ENCODE measurements at places on chromosomes 2 and 18.

DNA sequence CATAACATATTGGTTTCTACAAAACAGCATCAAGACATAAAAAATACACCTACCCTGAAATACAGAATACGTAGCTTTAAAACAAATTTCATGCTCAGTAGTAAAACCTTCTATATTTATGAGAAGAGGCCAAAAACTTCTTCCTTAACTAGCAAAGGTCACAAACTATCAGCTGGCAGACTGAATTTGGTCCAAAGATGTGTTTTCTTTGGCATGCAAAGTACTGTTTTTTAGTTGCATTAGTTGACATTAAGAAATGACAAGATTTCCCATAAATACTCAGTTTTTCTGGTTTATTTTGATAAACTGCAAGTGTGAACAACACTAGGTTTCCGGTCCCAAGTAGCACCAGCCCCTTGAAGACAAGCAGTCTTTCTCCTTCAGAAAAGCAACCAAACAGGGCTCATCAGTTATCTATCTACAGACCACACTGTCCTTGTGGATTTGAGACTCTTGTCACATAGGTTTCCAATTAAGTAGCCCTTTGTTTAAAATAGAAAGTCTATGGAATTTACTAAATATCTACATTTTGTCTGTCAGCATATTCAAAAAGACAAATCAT lies 35.6 kb downstream of the SLC25A12 start:
- H3K27me3 ChIP-seq, result no peaks in the 10 kb centered on the region
- H3K27ac ChIP-seq, result no peak overlapping the region
- H3K4me1 ChIP-seq, result no peaks in the 10 kb centered on the region
- no peak overlapping the region for H3K4me3 ChIP-seq

- H3K27me3 ChIP-seq, result no peaks in the 10 kb centered on the region
- peaks cover 46% of the 10 kb centered on the region for H3K4me1 ChIP-seq
- H3K4me3 ChIP-seq, result no peak overlapping the region
- peaks cover 33% of the 10 kb centered on the region for H3K36me3 ChIP-seq
- no peak for DNase-seq
Measured at GRCh38 chr18:10530852-10531251, 5.0 kb downstream of the NAPG start.

DNA sequence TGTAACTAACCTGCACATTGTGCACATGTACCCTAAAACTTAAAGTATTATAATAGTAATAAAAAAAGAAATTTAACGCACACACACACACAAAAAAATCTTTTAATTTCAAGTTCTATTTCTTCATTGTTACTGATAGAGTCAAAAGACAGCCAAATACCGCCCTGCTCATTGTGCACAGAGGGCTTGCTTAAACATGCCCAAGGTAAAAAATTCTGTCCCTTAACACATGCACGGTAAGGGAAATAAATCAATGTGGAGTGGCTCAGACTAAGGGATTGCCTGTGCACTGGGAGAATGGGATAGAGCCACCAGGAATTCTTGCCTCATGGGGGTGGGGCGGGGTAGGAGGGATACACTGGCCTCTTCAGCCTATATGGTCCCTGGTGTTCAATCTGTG lies 468.0 kb downstream of the NUP35 start:
- no peak for DNase-seq
- H3K4me3 ChIP-seq, result no peak overlapping the region
- no peaks in the 10 kb centered on the region for H3K4me1 ChIP-seq
- no peaks in the 10 kb centered on the region for H3K36me3 ChIP-seq
- no peak overlapping the region for H3K27ac ChIP-seq

- no peak overlapping the region for H3K4me3 ChIP-seq
- DNase-seq, result no peak
- no peaks in the 10 kb centered on the region for H3K4me1 ChIP-seq
- no peaks in the 10 kb centered on the region for H3K36me3 ChIP-seq
Measured at GRCh38 chr2:18991177-18992168, 366.9 kb downstream of the OSR1 start.

GRCh38 chr2:198913394-198914152 lies 544.2 kb downstream of the SATB2 start:
- H3K27me3 ChIP-seq, result no peaks in the 10 kb centered on the region
- no peaks in the 10 kb centered on the region for H3K4me1 ChIP-seq
- no peak overlapping the region for H3K4me3 ChIP-seq

GRCh38 chr18:67260841-67261240 lies 255.7 kb downstream of the DSEL start:
- H3K27me3 ChIP-seq, result no peaks in the 10 kb centered on the region
- peaks cover 19% of the 10 kb centered on the region for H3K4me1 ChIP-seq
- H3K4me3 ChIP-seq, result no peak overlapping the region
- DNase-seq, result no peak
- no peak overlapping the region for H3K27ac ChIP-seq

DNA sequence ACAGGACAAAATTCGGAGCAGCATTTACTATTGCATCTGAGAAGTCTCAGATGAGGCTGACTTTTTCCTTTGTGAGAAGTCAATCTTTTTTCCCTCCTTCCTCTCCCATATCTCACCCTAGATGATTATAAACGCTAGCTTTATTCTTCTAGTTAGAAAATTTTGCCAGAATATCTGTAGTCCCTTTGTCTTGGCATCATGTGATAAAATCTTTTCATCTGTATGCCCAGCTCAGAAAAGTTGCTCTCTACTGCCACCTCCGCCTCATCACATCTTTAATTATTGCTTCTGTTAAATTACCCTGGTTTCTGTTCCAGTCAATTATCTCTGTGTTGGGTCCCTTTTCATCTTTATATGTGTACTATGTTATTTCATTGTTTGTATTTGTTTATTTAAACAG lies 210.8 kb upstream of the SLC35G4 start:
- no peaks in the 10 kb centered on the region for H3K36me3 ChIP-seq
- DNase-seq, result no peak
- no peak overlapping the region for H3K4me3 ChIP-seq
- peaks cover under 1% of the 10 kb centered on the region for H3K4me1 ChIP-seq

GRCh38 chr2:48886919-48887318 lies 131.4 kb upstream of the LHCGR start:
- no peak overlapping the region for H3K4me3 ChIP-seq
- H3K4me1 ChIP-seq, result no peaks in the 10 kb centered on the region
- no peaks in the 10 kb centered on the region for H3K27me3 ChIP-seq
- H3K36me3 ChIP-seq, result no peaks in the 10 kb centered on the region
- no peak overlapping the region for H3K27ac ChIP-seq

- no peaks in the 10 kb centered on the region for H3K27me3 ChIP-seq
- peaks cover 26% of the 10 kb centered on the region for H3K4me1 ChIP-seq
- no peaks in the 10 kb centered on the region for H3K36me3 ChIP-seq
- H3K27ac ChIP-seq, result peak overlapping the region; percentile 56
- DNase-seq, result no peak
- H3K4me3 ChIP-seq, result no peak overlapping the region
Measured at GRCh38 chr2:113283704-113284284, 5.1 kb upstream of the PAX8 start.

DNA sequence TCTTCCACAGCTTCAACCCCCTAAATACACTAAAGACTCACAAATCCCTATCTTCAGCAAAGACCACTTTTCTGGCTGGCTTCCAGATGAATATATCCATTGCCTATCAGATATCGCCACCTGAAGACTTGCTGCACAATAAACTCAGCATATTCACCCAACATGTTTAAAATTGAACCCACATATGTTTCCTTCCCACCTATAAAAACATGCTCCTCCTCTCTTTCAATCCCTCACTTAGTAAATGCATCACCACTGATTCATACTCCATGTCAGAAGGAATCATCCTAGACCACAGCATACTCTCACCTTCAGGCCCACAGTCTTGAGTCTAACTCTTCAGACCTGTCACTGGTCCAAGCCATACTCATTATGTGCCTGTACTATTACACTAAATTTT lies 5.3 kb downstream of the SPC25 start:
- H3K4me1 ChIP-seq, result peaks cover 8% of the 10 kb centered on the region
- no peak overlapping the region for H3K27ac ChIP-seq
- H3K36me3 ChIP-seq, result no peaks in the 10 kb centered on the region
- DNase-seq, result no peak

GRCh38 chr2:178473931-178474330 lies 4.5 kb downstream of the FKBP7 start:
- no peak overlapping the region for H3K27ac ChIP-seq
- no peaks in the 10 kb centered on the region for H3K36me3 ChIP-seq
- no peaks in the 10 kb centered on the region for H3K27me3 ChIP-seq
- no peak for DNase-seq

- peak overlapping the region; percentile 10 for H3K4me3 ChIP-seq
- no peak for DNase-seq
- H3K27ac ChIP-seq, result no peak overlapping the region
- no peaks in the 10 kb centered on the region for H3K36me3 ChIP-seq
- no peaks in the 10 kb centered on the region for H3K4me1 ChIP-seq
- H3K27me3 ChIP-seq, result no peaks in the 10 kb centered on the region
Measured at GRCh38 chr18:42298759-42299675, 344.0 kb downstream of the PIK3C3 start.

Measured in esophagus squamous epithelium (tissue), 5 donors.